Stimulated activated CD8-positive, alpha-beta memory T cell treated with anti-CD3 and anti-CD28 coated beads, Interleukin-15, amount 100 ng/mL, for 24 hours (primary cell): ENCODE measurements at places on chromosomes 1 and 21.

DNA sequence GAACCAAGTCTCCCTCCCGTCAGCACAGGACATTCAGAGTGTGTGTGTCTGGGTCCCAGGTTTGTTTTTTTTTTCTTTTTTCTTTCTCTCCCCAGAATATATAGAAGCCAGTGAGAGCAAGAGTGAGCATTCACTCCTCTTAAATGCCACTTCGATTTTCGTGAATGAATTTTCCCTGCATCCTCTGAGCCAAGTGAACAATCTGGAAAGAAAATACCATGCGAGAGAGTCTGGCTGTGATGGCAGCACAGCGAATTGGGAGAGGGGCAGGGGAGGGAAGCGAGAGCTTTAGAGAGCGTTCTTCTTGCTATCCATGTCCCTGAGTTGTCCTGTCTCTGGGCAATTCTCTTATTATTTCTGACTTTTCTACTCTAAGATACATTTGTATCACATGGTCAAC is 76.0 kb upstream of the RAB3GAP2 start:
- no peak for DNase-seq

GRCh38 chr21:42547906-42548365 is 34.3 kb downstream of the SLC37A1 start:
- no peak for DNase-seq

DNA sequence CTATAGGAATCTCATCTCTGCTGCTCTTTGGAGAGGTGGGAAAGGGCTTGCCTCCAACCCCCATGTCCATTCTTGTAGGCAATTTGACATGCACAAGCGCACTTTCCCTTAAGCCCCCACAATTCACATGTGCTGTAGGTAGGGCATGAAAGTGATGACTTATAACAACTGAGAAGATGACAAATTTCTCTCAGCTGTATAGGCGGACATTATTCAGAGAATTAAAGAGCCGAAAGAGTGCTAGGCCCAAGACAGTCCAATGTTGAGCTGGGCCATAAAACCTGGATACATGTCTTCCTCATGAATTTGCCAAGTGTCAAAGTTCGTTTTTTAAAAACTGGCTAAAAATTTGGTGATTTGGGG is 106.3 kb upstream of the LYPLAL1 start:
- DNase-seq, result no peak

DNA sequence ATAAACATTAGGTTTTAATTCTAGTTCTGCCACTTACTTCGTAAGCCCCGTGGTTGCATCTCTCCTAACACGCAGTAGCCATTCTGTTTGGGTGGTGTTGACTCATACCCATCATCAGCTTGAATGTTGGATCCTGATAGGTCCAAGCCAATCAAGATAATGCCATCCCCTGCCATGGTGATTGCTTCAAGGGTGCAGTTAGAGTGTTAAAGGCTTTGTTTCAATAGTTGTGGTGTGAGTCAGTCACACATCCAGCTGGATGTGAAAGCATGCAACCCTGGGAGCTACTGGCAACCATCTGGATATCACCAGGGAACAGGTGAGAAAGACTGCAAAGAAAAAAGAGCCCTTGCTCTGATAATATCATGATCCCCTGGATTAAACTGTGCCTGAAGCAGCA is 69.1 kb downstream of the OMA1 start:
- no peak for DNase-seq

- no peak for DNase-seq
Measured at GRCh38 chr1:12525311-12526181, 92.5 kb downstream of the DHRS3 start.

DNA sequence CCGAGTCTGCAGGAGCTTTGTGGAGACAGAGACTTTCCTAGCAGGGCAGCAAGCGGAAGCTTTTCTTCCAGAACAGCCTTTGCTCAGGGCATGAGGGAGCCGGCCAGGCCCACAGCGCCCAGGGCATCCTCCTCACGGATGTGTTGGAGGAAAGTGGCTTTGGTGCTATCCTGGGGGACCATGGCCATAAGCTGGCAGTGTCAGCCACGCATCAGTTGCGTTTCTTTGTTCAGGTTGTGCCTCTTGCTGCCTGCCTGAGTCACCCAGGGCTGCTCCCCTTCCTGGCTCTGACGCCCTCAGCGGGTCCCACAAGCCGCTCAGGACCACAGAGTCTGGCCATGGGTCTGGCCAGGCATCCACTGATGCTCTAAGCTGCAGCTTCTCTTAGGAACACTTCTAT is 39.6 kb upstream of the PRSS38 start:
- no peak for DNase-seq

GRCh38 chr21:36825658-36826057 is 126.7 kb downstream of the SIM2 start:
- DNase-seq, result no peak

DNA sequence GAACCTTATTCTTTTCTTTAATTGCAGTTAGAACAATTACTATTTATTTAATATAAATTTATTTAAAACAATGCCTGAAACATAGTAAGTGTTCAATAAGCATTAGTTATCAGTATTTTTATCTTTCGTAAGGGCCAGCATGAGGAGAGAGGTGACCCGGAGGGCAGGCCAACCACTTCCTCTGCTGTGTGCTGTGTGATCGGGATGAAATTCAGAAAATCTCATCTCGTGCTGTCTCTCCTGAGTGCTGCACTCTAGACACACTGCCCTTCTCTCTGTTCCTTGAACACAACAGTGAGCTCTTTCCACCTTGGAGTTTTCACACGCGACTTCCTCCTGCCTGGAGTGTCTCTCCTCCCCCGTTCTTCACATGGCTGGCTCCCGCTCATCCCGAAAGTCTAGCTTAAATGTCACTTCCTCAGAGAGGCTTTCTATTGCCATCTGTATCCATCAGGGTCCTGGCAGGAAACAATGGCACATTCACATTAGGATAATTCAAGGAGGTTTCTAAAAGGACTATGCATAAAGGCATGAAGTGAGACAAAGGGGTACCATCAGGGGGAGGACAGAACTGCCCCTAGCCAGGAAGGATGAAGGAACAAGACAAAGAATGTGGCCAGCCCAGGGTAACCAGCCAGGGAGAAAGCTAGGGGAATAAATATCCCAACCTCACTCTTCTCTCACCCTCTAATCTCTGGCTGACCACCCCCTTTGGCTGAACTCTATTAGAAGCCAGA is 142.6 kb upstream of the GJB5 start:
- DNase-seq, result no peak

DNA sequence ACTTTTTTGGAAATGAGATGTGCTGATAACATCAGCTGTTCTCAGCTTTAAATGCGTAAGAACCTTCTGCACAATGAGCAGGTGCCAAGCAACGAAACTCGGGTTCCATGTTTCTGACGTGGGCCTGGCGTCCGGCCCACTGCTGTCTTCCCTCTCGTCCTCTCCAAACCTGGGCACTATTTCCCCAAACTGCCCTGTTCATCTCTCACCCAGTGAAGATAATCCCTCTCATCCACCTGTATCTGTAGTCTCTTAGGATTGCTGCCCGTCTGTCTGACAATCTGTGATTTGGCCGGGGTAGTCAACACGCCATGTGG is 50.1 kb upstream of the CNTN2 start:
- DNase-seq, result no peak
